NCI-H2081 treated with DMSO at 0.1 percent for 48 hours (cell line): ENCODE measurements at places on chromosomes 4 and X.
A peak's percentile ranks its signal among the peaks of the same experiment; 100 is the strongest.

DNA sequence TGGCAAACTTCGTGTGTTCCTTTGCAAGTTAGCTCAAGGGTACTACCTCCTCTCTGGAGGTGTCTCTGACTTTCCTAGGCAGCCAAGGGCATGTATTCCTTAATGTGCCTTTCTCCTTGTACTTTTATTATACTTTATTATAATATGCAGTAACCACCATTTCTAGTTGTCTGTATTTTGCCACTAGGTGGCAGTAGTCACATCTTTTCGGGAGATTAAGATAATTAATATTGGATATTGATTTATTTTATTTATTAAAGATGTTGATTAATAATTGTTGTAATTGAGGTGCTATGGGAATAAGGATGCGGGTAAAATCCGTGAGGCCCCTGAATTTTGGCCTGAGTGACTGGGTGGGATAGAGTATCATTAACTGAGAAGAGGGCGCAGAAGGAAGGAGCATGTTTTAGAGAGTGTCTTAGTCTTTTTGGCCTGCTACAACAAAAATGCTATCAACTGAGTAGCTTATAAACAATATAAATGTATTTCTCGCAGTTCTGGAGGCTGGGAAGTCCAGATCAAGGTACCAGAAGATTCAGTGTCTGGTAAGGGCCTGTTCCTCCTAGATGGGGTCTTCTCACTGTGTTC lies 153.3 kb downstream of the TMEM164 start:
- no peak for DNase-seq

DNA sequence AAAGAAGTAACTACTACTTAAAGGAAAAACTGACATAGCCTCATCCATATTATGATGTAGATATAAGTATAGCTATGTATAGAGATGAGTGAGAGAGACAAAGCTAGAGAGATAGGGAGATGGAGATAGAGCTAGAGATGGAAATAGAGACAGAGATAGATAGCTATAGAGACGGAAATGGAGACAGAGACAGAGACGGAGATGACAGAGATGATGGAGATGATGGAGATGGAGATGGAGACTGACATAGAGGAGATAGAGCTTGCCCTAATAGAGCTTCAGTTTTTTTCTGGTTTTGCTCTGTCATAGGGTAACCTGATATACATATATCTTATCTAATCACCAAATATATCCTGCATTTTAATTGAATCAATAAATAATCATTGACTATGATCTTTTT lies 4.3 kb downstream of the EDNRA start:
- no peak for DNase-seq

DNA sequence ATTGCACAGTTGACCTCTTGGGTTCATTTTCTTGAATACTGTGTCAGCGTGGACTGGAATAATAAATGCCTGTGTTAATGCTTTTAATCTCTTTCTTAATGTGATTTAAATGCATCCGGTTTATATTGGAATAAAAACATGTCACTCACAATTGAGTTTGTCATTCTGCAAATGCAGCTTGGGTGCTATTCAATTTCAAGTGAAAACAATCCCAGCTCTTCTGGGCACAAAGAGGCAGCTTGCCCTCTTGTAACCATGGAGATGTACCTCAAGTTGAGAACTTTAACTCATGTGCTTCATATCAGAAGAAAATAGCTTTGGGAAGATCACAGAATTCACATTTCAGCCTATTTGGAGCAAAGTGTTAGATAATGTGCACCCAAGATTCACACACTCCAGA lies 355.7 kb upstream of the GNPDA2 start:
- DNase-seq, result no peak

- no peak for DNase-seq
These were observed 239.3 kb downstream of the CRLF2 start for GRCh38 chrX:973010-973632.

DNA sequence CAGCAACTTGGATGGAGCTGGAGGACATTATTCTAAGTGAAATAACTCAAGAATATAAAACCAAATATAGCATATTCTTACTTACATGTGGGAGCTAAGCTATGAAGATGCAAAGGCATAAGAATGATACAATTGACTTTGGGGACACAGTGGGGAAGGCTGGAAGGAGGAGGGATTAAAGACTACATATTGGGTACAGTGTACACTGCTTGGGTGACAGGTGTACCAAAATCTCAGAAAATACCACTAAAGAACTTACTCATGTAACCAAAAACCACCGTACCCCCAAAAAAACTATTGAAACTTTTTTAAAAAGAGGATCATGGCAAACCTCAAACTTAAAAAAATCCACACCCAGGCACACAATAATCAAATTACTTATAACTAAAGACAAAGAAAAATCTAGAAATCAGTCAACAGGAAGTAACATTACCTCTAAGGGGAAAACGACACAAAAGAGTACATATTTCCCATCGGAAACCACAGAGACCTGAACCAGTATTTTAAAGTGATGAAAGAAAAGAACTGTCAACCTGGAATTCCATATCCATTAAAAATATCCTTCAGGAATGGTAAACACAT lies 241.8 kb downstream of the PRDM5 start:
- DNase-seq, result no peak

DNA sequence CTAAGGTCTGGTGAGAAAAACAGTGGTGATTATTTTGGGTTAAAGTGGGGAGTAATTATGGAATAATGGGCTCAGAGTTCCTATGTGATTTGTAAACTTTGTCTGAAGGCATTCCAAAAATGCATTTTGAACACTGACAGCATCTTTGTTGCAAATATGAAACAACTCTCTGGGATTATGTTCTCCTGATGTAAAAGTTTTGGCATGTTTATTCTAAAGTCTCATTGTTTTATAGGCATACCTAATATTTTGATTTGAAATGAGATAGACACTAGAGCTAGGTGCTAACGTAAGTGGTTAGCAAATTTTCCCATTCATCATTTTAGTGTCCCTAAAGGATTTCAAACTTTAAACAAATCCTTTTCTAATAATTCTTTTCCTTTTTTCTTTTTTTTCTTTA lies 140.9 kb upstream of the ANXA3 start:
- DNase-seq, result no peak

DNA sequence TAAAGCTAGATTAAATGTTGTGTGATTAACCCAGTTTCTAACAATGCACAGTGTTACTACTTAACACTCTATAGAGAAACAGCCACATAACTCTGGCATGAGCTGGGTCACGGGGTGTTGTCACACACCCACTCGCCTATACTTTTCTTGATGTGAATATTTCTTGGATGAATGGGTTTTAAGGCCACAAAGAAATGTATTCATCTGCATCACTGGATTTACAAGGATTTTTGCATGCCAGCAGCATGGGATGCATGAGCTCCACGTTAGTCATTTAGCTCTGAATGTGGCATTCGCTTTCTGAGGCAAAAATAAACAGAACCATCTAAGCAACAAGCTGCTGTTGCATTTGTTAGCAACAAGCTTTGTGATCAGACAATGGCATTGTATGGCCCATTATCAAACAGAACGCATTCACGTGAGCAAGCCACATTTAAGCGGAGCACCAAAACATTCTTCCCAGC lies 89.7 kb downstream of the LRP2BP start:
- peak; percentile 6 for DNase-seq

GRCh38 chrX:45143455-45143854 lies 57.2 kb downstream of the DIPK2B start:
- DNase-seq, result no peak

DNA sequence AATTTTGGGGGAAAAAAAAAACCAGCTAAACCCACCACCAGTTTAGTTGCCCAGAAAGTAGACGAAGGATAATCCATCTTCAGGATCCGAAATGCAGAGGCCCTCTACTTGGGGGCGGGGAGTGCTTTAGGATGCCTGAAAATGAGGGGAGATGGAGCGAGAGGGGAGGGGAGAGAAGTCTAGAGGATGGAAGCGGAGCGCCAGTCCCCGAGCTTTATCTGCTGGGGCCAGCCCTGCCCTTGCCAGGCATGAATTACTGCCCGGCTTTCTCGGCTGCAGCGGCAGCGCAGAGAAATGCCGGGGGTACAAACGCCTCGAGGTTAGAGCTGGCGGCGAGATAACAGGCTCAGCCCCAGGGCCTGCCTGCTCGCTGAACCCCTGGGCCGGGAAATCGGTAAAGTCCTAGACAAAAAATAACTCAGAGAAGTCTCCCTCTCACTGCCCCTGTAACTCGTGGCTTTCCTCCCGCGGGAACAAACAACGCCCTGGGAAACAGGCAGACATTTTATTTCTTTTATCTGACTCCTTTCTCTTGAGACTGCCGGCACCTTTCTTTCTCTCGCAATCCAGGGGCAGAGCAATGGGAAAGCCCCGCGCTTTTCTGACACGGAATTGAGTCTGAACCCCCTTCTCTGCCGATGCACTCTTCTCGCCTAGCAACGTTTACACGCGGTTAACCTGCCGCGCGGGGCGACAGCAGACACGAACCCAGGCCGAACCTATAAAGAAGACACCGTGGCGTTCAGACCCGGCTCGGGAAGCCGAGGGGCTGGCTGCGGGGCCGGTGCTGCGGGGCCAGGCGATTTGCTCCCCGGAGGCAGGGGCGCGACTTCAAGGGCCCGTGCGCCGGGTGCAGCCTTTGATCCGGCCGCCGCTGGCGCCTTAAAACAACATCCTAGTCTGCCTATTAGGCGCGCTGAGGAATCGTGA lies 3.1 kb upstream of the MSX1 start:
- no peak for DNase-seq

GRCh38 chr4:139764182-139764581 lies 98.6 kb downstream of the MGST2 start:
- no peak for DNase-seq

GRCh38 chr4:44738615-44739014 lies 12.3 kb upstream of the GNPDA2 start:
- DNase-seq, result no peak

- DNase-seq, result peak; percentile 16
These were observed 111.6 kb upstream of the PTPN13 start for GRCh38 chr4:86482306-86483172.

GRCh38 chrX:131626681-131627296 lies 82.9 kb downstream of the OR13H1 start:
- DNase-seq, result no peak

DNA sequence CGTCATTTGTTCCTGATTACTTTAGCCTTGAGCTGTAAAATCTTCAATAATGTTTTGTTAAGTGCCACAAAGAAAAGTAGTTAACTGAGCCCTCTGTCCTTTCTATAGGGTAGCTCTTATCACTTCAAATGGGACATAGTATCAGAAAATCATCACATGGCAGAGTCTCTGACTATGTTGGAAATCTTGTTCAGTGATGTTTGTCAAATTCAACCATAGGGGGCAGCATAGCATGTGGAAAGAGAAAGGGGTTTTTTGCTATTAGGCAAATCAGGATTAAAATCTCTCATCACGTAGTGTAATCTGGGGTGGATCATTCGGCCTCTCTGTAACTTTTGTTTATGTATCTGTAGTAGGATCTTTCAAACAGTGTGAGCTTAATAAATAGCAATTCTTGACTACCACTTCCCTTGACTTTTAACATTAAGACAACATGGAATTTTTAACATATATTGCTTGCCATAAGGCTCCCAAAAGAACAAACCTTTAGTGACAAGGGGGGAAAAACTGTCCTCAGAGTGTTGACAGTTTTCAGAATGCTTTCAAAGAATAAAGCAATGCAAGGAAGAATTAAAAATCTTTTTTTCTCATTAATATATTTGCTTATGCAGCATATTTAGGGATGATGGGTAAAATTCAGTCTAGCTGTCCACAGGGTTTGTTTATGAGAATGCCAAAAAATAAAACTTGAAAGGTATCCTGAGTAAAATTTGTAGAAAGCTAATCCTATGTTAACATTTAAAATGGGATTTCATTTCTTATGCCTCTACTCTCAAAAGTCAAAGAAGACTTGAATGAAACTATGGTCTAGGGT lies 127.2 kb downstream of the FBXW7 start:
- DNase-seq, result no peak

GRCh38 chrX:71111921-71112431 lies 599 bp upstream of the IL2RG start:
- DNase-seq, result no peak

GRCh38 chr4:163540977-163541376 lies 46.5 kb downstream of the TMA16 start:
- no peak for DNase-seq

DNA sequence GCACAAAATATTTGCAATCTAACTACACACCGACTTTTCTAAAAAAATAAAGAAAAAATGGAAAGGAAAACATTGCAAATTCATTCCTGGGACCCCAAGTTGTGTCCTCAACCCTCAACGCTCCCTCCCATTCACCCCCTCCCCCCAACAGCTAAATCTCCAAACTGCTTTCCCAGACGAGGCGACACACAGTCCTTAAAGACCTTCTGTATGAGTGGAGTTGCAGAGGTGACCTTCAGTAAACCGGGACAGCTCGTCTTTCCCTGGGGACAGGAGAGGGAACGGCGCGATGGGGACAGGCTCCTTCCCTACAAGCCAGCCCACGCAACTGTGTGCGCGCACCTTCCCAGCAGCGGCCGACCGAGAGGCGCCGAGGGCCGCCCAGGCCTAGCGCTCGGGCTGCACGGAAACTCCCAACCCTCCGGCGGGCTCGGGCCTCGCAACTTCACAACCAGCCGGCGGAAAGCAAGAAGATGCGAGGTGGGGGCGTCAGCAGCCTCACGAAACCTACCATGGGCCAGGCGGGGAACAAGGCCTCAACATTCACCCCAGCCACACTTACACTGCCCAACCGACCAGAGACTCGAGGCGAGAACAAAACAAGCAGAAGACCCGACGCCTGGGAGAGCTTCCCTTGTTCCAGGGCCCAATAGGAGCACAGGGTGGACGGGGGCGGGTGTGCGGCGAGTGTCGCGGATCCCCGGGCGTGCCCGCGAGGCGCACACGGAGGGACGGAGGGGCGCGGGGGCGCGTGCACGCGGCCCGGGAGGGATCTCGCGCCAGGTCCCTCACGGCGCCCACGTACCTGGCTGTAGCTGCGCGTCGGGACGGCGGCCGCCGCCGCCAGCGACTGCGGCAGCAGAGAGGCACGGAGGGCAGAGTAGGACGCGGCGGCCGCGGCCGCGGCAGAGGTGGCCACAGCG lies 763 bp downstream of the GRSF1 start:
- DNase-seq, result no peak

DNA sequence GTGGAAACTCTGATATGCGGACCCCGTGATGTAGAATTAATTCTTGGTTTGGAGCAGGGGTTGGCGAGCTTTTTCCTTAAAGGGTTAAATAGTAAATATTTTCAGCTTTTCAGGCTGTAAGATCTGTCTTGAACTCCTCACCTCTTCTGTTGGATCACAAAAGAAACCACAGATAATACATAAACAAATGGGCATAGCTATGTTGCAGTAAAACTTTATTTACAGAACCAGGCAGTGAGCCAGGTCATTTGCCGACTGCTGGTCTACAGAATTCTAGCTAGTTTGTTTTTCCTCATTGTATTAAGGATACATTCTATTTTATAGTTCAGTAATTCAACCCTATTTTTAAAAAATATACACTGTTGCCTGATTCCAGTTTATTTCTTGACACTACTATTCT lies 116.6 kb downstream of the PAPSS1 start:
- no peak for DNase-seq

- no peak for DNase-seq
These were observed 243.3 kb downstream of the ARAP2 start for GRCh38 chr4:36000941-36001557.

- no peak for DNase-seq
These were observed 78.3 kb upstream of the UNC5C start for GRCh38 chr4:95627024-95627605.
